Psoas muscle (tissue), 8 donors: ENCODE measurements at places on chromosomes 11 and 22. TPM values are rescaled to one million over a fixed set of nuclear protein-coding genes. Genes with fewer than 3 reads are reported as not detected.

DNA sequence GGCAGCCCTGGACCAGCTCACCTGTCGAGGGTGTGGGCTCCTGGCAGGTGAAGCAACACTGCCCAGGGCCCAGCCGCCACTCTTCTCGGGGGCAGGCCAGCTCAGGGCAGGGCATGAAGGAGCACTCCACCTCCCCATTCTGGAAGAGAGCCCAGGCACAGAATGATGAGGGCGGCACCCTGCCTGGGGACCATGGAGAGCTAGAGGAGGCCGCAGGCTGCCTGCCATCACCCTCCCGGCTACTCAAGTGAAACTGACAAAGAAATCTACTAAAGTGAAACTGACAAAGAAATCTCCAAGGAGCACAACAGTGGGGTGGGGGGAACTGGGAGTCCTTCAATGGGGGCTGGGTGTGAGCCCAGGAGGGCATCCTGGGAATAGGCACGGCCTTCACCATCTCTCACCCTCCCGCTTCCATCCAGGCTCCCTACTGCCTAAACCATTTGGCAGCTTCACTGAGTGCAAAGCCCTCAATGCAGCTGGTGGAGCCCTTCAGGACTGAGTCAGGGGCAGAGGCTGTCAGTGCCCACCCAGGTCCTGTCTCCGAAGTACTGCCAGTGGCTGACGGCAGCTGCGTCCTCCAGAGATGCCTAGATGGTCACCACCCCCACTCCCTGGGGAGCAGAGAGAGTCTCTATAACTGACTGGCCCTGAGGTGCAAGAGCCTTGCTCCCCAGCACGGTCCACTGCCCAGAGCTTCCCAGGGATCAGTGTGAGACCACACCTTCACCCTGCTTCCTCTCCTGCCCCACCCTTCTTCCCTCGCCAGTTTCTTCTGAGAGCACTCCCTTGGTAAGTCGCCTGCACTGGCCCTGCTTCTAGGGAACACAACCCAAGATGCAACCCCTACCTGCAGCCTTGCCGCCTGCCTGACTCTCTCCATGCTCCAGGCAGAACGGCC lies 21.7 kb downstream of the VWCE start:
- no peaks in the 10 kb centered on the region for H3K36me3 ChIP-seq
- DNase-seq: no peak
- H3K4me1 ChIP-seq: no peaks in the 10 kb centered on the region
- H3K4me3 ChIP-seq: no peak overlapping the region
- no peaks in the 10 kb centered on the region for H3K27me3 ChIP-seq

GRCh38 chr22:43479301-43479950 lies 67.6 kb downstream of the MPPED1 start:
- no peak overlapping the region for H3K4me3 ChIP-seq
- H3K36me3 ChIP-seq: no peaks in the 10 kb centered on the region

- H3K27me3 ChIP-seq: no peaks in the 10 kb centered on the region
- no peak overlapping the region for H3K4me3 ChIP-seq
- peaks cover 6% of the 10 kb centered on the region for H3K36me3 ChIP-seq
- peaks cover 10% of the 10 kb centered on the region for H3K4me1 ChIP-seq
- no peak for DNase-seq
These were observed 40.8 kb upstream of the ST14 start for GRCh38 chr11:130118636-130119387.

ADAMTS15 gene
- total RNA-seq: 1.5 TPM

GRCh38 chr22:17269224-17269606 lies 50.0 kb upstream of the ADA2 start:
- H3K4me3 ChIP-seq: no peak overlapping the region
- H3K36me3 ChIP-seq: no peaks in the 10 kb centered on the region
- H3K4me1 ChIP-seq: peaks cover 23% of the 10 kb centered on the region
- DNase-seq: no peak
- no peak overlapping the region for H3K27ac ChIP-seq
